ENCODE measurements at places on chromosomes 2 and 18.

GRCh38 chr2:3125761-3126130 lies 251.9 kb downstream of the EIPR1 start:
- H3K27me3 ChIP-seq: no peaks in the 10 kb centered on the region
- H3K27ac ChIP-seq: no peak overlapping the region
- H3K36me3 ChIP-seq: no peaks in the 10 kb centered on the region
- H3K4me1 ChIP-seq: no peaks in the 10 kb centered on the region
- no peak overlapping the region for H3K4me3 ChIP-seq

- H3K4me1 ChIP-seq: peaks cover 51% of the 10 kb centered on the region
- no peaks in the 10 kb centered on the region for H3K27me3 ChIP-seq
Observed at GRCh38 chr2:9179572-9180201, 26.9 kb upstream of the ASAP2 start.

GRCh38 chr2:30503007-30503694 lies 56.1 kb downstream of the LCLAT1 start:
- H3K27me3 ChIP-seq: no peaks in the 10 kb centered on the region
- H3K4me3 ChIP-seq: no peak overlapping the region
- DNase-seq: no peak
- H3K4me1 ChIP-seq: no peaks in the 10 kb centered on the region
- H3K36me3 ChIP-seq: peaks cover 1% of the 10 kb centered on the region

DNA sequence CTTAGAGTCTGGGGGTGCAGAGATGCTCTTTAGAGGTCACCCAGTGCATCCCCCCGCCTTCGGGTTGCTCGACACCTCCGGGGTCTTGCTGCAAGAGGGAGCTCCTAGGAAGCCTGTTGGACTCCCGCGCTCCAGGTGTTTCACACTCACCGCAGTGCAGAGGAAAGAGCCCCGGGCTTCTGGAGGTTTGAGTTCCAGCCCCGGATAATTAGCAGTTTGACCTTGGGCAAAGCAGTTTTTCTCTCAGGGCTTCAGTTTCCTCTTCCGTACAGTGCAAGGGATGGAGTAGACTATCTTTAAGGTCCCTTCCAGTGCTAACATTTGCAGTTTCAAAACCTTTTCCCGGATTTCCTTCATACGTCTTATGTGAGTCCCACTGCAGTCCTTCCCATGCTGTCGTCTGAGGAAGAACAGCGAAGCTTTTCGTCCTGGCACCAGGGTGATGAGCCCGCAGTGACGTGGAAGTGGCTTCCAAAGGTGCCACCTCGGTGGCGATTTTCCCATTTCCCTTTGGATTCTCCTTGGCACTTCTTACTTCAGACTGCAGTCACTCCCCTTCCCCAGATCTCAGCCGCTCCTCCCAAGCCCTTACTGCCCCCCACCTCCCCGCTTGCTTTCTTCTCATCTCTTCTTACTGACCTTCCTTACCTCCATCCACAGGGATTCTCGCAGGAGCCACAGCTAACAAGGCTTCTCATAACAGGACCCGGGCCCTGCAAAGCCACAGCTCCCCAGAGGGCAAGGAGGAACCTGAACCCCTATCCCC lies 585 bp downstream of the PNKD start:
- H3K36me3 ChIP-seq: peaks cover 7% of the 10 kb centered on the region
- H3K4me3 ChIP-seq: peak overlapping the region; percentile 65
- no peaks in the 10 kb centered on the region for H3K27me3 ChIP-seq

- peaks cover 16% of the 10 kb centered on the region for H3K4me1 ChIP-seq
- peak overlapping the region; percentile 72 for H3K27ac ChIP-seq
- H3K36me3 ChIP-seq: no peaks in the 10 kb centered on the region
- H3K4me3 ChIP-seq: peak overlapping the region; percentile 82
- DNase-seq: peak; percentile 53
- H3K27me3 ChIP-seq: no peaks in the 10 kb centered on the region
Observed at GRCh38 chr2:61177727-61178549, 15.9 kb downstream of the C2orf74 start.

- H3K27ac ChIP-seq: no peak overlapping the region
- H3K4me1 ChIP-seq: no peaks in the 10 kb centered on the region
- H3K4me3 ChIP-seq: no peak overlapping the region
- H3K36me3 ChIP-seq: no peaks in the 10 kb centered on the region
- DNase-seq: no peak
Observed at GRCh38 chr18:57579934-57580333, 6.6 kb downstream of the FECH start.

DNA sequence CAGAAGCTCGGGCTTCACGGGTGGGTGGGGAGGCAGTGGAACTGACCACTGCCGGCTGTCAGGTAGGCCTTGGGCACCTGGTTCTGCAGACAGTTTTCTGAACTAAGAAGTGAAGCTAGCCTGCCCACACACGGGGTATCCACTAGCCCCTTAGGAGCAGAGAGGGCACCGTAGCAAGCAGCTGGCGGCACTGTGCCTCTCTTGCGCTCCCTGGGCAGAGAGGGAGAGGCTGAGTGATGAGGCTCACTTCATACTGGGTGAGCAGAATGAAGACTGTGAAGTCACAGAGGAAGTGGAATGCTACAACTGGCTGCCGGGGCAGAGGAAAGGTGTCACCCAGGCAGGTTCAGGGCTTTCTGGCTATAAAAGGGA lies 753 bp downstream of the ITPRIPL1 start:
- no peak overlapping the region for H3K27ac ChIP-seq
- H3K4me1 ChIP-seq: peaks cover 7% of the 10 kb centered on the region
- H3K36me3 ChIP-seq: no peaks in the 10 kb centered on the region
- DNase-seq: no peak

DNA sequence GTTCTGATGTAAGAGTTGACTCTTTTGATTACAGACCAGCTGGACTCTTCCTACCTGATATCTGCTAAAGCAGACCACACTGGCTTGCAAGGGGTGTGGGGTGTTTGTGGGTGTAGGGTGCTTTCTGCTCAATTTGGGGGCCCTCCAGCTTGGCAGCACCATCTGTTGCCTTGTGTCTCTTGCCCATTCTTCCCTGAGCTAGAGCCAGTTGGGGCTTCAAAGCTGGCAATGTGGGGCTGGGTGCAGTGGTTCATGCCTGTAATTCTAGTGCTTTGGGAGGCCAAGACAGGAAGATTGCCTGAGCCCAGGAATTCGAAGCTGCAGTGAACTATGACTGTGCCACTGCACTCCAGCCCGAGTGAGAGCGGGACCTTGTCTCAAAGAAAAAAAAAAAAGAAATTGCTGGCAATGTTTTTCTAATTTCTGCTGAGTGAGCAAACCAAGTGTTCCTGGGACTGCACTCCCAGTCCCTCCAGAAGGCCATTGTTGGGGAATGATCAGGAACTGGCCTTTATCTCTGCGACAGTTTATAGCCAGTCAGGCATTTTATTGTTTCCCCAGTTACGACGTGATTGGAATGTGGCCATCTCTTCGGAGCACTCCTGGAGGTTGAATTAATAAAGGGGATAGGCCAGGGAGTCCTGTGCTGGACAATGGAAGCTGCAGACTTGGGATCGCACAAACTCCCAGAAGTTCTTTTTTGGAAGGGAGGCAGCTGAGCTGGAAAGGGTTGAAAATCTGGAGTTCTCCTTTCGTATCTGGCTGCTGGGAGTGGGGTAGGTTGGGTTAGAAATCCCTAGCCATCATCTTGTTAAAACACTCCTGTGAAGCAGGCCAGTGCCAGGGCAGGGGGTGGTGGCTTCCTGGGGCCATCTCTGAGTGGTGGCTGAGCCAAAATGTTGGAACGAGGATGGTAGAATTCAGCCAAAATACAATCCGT lies 57.2 kb downstream of the LIPG start:
- no peaks in the 10 kb centered on the region for H3K4me1 ChIP-seq
- DNase-seq: no peak
- H3K36me3 ChIP-seq: no peaks in the 10 kb centered on the region
- H3K27ac ChIP-seq: no peak overlapping the region
- H3K4me3 ChIP-seq: no peak overlapping the region

- no peaks in the 10 kb centered on the region for H3K36me3 ChIP-seq
- H3K4me1 ChIP-seq: peaks cover 47% of the 10 kb centered on the region
- H3K27me3 ChIP-seq: no peaks in the 10 kb centered on the region
- no peak for DNase-seq
- peak overlapping the region; percentile 19 for H3K27ac ChIP-seq
Observed at GRCh38 chr2:217944923-217945322, 57.9 kb downstream of the TNS1 start.

DNA sequence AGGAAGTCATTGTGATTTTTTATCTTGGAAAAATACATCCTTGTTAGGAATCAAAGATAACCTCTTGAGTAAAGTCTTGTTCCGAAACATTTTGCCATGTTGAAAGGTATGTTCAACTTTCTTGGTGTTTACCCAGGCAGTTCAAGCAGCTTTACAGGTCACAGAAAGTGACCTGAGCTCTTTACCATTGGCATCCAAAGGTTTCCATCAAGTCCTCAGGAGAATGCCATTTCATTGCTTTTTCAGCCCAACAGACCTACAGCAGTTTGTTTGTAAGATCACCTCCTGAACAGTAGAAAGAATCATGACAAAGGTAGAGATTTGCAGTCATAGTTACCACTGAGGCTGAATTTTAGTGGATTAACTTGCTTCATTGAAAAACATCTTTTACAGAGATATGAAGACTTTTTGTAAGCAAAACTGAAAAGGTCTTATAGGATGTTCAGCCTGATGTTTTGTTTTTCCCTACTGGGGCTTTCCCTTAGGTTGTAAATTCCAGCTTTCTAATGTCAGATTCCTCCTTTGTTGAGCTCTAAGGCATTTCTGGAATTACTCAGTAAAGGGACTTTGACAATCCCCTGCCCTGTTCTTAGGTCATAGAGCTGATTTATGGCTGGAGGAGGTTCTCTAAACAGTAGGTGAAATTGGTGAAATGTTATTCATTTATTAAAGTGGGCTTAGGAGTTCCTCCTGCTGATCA lies 236.8 kb upstream of the RBMS1 start:
- H3K4me3 ChIP-seq: no peak overlapping the region
- peaks cover 32% of the 10 kb centered on the region for H3K4me1 ChIP-seq

DNA sequence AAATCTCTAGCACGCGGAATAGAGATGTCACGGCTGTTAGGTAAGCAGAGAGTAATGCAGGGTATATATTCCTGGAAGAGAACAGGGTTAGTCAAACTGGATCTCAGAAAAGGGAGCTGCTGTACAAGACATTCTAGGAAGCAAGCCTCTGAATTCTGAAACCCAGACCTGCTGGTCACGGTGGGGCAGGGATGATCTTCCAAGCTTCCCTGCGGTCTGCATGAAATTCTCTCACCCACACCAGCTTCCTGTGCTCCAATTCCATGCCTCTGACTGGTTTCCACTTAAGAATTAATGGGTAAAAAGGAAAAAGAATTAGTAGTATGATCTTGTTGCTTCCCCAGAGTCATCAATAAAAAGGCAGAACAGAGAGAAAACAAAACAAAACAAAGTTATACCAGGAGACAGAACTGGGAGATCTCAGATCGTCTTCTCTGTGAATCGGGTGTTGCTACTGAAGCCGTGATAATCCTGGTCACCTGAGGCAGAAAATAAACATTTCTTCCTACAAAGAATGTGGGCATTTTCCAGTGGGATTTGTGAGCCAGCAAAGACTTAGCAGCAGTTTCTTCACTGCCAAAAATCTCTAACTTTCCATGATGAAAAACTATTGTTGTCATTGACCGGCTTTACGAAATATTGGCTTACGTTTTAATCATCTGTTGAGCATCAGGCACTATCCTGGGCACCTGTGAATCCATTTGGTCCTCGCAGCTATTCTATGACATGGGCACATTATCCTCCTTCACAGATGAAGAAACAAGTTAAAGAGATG lies 5.3 kb upstream of the CYP27C1 start:
- H3K36me3 ChIP-seq: no peaks in the 10 kb centered on the region
- no peaks in the 10 kb centered on the region for H3K27me3 ChIP-seq
- no peak for DNase-seq
- H3K4me3 ChIP-seq: no peak overlapping the region
- no peak overlapping the region for H3K27ac ChIP-seq

DNA sequence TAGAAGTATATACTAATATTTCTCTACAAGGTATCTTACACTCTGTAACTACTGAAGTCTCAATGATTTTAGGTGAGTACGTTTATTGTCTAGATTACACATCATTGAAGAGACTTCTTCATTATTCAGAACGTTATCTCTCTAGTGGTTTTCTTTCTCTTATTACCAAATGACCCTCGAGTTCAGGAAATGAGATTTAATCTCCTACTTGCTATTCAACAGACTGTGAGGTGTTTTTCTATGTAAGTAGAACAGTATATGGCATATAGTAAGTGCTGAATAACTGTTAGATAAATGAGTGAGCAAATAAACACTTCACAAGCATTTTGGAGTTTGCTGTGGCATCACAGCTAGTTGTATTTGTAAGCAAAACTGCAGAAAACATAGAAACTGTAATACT lies 947.2 kb upstream of the SLC39A10 start:
- DNase-seq: no peak
- H3K4me3 ChIP-seq: no peak overlapping the region
- H3K27me3 ChIP-seq: no peaks in the 10 kb centered on the region
- no peaks in the 10 kb centered on the region for H3K4me1 ChIP-seq
- H3K27ac ChIP-seq: no peak overlapping the region

- H3K4me1 ChIP-seq: no peaks in the 10 kb centered on the region
- H3K36me3 ChIP-seq: no peaks in the 10 kb centered on the region
- H3K27ac ChIP-seq: no peak overlapping the region
- no peak for DNase-seq
- H3K27me3 ChIP-seq: no peaks in the 10 kb centered on the region
- H3K4me3 ChIP-seq: no peak overlapping the region
Observed at GRCh38 chr2:151230627-151231140, 31.0 kb downstream of the RBM43 start.

DNA sequence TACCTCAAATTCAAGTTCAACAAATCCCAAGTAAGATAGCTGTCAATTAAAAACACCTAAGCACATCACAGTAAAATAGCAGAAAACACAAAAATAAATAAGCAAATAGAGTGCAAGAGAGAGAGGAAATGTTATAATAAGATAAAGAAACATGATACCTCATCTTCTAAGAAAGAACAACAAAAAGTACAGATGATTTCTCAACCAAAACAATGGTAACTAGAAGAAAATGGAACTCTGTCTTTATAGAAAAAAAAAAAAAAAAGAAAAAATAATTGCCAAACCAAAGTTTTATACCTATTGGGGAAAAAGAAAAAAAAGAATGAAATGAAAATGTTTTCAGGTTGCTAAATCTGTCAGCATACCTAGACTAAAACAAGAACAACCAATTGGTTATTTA lies 1253.5 kb upstream of the CDH2 start:
- H3K36me3 ChIP-seq: no peaks in the 10 kb centered on the region
- H3K27ac ChIP-seq: no peak overlapping the region
- no peaks in the 10 kb centered on the region for H3K27me3 ChIP-seq
- H3K4me1 ChIP-seq: no peaks in the 10 kb centered on the region

DNA sequence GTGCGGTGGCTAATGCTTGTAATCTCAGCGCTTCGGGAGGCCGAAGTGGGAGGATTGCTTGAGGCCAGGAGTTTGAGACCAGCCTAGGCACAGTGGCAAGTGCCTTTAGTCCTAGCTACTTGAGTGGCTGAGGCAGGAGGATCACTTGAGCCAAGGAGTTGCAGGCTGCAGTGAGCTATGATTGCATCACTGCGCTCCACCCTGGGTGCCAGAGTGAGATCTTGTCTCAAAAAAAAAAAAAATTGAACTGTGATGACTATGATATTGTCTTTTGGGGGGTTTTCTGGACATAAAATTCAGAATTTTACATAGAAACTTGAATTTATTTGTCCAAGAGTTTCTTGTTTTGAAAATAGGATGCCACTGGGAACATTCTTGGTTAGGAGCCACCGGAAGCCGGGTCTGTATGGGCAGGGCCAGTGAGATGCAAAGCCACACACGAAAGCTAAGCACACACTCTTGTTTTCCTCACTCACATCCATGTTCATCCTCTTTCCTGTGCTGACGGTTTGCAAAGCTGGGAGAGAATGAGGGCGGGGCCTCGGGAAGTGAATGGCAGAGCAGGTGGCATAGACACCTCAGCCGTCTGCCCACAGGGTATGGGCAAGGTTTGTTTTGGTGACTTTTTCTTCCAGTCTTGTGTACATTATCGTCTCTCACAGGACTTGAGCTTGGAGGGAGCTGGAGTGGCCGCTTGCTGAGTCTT lies 12.6 kb downstream of the AGAP1 start:
- no peak overlapping the region for H3K27ac ChIP-seq
- no peaks in the 10 kb centered on the region for H3K36me3 ChIP-seq
- H3K27me3 ChIP-seq: no peaks in the 10 kb centered on the region
- no peak for DNase-seq
- H3K4me1 ChIP-seq: 0 out of 2 replicates have a peak, but pooled peaks cover 5% of the 10 kb centered on the region

All from Caco-2 (cell line).